Astrocyte of the cerebellum (primary cell): ENCODE measurements at places on chromosomes 16 and 17.

DNA sequence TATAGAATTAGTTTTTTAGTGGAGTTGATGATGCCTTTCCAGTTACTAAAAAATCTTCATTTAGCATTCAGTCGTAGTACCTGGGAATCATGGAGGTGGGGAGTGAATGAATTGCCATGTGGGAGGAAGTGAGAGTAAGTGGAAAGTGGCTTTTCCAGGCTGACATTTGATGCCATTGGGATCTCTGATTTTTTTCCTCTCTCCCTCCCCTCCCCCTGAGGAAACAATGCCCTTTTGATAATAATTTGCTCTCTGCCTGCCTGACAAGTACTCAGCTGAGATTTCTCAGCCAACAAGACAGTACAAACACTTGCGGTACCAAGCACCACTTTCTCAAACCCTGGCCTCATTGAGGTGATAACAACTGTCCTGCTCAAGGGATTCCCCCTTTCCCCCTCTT is 2.2 kb downstream of the UBE2Z start:
- no peak for DNase-seq

- DNase-seq = no peak
These were observed 126.9 kb upstream of the WSCD1 start for GRCh38 chr17:5943232-5943631.

GRCh38 chr17:48139944-48140343 is 32.4 kb downstream of the SNX11 start:
- DNase-seq = no peak

DNA sequence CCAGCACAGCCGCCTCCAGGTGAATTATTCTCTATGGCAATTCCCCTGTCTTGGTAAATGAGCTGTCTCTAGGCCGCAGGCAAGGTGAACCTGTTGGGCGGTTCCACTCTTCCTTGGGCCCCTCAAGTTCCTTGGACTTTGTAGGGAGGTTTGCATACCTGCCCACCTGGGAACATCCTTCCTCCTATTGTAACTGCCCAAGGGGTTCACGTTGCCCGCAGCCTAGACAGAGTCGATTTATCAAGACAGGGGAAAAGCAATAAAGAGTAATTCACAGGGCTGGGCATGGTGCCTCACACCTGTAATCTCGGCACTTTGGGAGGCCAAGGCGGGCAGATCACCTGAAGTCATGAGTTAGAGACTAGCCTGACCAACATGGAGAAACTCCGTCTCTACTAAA is 122.5 kb downstream of the KCNJ18 start:
- DNase-seq = no peak

DNA sequence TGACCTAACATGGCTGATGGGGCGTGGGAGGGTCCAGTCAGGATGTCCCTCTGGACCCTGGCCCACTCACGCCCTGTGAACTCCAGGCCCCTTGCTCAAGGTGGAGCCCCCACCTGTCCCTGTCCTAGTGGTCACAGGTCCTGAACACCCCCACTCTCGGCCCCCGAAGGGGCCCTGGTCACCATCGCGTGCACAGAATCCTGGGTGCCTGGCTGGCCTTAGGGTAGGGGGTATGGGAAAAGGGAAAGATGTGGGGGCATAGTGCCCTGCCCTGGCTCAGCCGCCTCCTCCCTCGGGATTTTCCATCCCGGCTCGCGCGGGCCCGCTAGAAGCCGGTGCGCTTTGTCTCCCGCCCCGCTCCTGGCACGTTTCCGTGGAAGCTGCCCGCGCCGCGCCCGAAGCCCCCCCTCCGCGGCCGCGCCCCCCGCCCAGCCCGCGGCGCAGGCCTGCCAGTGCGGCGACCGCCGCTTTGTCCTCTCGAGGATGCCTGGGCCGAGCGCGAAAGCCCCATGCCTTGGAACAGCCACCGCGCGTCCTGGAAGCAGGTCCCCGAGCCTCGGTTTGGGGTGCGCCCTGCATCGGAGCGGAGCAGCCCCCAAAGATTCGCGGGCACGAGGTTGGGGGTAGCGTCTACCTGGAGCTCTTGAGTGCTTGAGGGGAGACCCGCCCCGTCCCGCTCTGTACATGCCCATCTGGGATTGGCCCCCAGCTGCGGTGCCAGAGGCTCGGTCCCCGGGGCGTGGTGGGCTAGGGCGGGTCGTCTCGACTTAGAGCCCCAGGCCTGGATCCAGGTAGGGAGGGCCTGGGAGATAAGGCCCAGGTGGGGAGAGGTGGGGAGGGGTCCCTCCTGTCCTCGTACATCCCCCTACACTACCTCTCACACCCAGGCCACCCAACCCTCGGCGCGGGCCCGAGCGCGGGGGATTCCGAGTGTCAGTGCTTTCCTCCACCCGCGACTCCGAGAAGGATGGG is 1.3 kb downstream of the SMPD3 start:
- no peak for DNase-seq

DNA sequence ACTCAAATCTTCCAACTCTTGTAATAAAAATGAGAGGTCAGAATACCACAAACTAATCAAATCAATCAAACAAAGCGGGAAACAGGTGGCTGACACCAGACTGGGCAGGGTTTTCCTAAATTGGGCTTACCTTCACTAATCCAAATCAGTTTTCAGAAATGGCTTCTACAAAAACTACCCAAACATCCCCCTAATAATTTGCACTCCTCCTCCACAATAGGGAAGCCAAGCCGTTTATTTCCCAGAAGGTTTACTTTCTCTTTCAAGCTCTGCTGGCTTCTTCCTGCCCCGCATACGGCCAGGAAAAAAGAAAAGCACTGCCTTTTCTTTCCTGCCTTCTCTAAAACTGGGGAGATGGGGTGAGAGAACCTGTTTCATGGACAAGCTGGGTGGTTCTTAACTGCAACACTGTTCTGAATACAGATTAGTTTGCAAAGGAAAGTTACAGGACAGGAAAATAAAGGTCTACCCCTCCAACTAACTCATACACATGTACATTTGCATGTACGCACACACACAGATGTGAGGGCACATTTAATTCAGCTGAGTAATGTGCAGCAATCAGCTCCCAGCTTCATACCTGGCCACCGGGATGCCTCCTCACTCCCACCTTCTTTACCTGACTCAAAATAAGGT is 9.2 kb downstream of the STAT3 start:
- no peak for DNase-seq

- peak; percentile 6 for DNase-seq
These were observed 124.2 kb downstream of the TMEM132E start for GRCh38 chr17:34703533-34703932.

- DNase-seq = no peak
These were observed 16.7 kb upstream of the C16orf78 start for GRCh38 chr16:49356728-49357488.

DNA sequence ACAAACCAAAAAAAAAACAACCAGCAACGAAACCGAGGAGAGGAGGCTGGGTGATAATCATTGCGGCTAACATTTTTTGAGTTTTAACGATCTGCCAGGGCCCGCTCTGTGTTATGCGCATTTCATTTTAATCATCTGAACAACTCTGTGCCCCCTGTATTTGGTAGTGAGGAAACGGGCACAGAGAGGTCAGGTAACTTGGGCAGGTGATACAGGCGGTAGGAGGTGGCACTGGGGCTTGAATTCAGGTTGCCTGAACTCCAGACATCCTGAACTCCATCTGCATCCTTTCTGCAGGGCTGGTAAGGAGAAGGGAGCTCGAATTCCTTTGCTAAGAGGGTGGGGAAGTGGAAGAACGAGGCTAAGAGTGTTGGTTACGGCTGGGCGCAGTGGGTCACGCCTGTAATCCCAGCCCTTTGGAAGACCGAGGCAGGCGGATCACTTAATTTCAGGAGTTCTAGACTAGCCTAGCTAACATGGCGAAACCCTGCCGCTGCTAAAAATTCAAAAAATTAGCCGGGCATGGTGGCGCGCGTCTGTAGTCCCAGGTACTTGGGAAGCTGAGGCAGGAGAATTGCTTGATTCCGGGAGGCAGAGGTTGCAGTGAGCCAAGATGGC is 1.1 kb downstream of the CLUAP1 start:
- no peak for DNase-seq

GRCh38 chr17:33240362-33240761 is 52.7 kb downstream of the ASIC2 start:
- DNase-seq = no peak

- DNase-seq = peak; percentile 24
These were observed 469.3 kb downstream of the CDH13 start for GRCh38 chr16:83095941-83096692.

GRCh38 chr16:19886073-19886941 is 1.7 kb upstream of the GPRC5B start:
- DNase-seq = peak; percentile 52

- no peak for DNase-seq
These were observed 26.4 kb downstream of the ARHGAP17 start for GRCh38 chr16:24988593-24989338.

GRCh38 chr16:75780669-75781068 is 54.4 kb upstream of the CPHXL start:
- DNase-seq = no peak

DNA sequence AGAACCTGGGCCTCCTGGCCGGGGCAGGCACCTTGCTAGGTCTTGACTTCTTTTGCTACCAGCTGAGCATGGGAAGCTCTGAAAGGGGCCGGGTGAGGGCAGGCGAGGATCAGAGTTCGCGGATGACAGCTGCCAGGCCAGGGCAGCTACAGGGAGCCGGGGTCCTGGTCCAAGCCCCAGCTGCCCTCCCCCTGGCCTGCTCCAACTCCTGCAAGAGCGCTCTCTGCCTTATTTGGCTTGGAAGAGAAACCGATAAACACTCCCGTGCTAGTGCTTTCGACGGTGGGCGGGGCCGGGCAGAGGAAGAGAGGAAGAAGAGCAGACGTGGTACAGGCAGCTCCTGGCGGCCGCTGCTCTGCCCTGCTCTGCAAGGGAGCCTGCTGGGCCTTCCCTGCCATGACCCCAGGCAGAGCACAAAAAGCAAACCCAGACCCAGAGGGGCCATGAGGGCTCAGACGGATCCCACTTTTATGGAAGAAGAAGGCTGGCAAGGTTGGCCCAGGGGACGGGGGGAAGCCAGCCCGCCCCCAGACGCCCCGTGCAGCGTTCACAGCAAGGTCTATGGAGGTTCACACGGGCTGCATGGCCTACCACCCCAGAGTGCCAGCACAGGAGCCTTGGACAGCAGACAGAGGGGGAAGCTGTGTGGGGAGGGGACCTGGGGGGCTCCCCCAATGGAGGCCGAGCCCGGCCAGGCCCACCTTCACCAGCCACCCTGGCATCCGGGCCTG is 25.6 kb downstream of the PIEZO1 start:
- DNase-seq = no peak

DNA sequence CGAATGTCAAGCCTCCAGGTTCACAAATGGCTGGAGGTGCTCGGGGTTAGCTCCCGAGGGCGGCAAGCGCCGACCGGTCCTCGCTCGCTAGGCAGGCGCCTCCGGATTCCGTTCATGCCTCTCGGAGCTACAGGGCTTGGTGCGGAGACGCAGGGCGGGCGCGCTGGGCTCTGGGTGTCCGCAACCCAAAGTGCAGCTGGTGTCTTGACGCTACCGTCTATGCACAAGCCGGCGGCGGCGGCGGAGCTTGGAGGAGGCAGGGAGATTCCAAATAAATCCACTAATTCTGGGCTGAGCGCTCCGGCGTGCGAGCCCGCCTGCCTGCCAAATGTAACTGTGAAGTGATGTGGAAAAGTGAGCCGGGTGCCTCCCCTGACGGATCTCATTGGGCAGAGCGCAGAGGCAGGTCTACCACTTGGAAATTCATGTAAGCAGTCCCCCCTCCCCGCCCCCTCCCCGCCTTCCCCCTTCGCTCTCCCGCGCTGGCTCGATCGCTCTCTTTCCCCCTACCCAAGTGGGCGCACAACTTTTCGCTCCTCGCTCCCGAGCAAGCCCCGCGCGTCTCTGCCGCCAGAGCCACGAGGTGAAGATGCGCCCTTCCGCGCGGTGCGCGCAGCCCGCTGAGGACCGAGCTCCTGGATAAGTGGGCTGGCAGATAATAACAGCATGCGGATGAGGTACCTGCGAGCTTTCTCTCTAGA is at the start of gene CDH8:
Gene CDH8 (minus strand): TSS at position 338 of the 701 bp plus-strand sequence. CDS start 15,035 bp downstream, outside the sequence.
- no peak for DNase-seq

DNA sequence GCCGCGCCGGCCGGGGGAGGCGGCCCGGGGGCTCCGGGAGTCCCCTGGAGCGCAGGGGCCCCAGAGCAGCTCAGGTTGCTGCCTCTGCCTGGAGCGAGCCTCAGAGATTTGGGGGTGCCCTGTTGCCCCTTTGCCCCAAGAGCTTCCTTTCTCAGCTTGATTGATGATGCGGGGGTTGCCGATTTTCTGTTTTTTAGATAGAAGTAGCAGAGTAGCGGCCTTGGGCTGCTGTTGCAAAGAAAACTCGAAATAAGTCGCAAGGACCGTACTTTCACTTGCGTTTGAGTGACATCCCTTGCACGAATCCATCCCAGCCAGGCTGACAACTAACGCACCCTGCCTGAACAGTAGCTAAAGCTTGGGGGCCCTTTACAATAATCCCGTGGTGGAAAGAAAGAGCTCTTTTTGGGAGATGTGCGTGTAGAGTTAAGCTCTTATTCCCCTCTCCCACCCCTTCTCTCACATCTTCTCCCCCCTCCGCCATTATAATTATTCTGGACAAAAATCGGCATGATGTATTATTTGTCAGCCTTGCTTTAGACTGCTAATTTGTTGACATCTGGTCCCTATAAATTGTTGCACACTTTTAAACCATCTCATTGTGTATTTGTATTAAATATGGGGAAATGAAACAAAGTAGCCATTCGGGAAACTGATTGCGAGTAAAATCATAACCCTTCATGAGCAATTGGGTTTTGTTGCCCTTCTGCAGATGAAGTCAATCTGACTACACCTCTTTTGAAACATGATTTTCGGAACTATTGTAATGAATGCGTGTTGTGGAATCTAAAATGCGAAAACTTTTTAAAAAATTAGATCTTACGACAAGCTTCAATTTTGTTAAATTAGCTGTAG is 873 bp downstream of the USP10 start:
- no peak for DNase-seq

DNA sequence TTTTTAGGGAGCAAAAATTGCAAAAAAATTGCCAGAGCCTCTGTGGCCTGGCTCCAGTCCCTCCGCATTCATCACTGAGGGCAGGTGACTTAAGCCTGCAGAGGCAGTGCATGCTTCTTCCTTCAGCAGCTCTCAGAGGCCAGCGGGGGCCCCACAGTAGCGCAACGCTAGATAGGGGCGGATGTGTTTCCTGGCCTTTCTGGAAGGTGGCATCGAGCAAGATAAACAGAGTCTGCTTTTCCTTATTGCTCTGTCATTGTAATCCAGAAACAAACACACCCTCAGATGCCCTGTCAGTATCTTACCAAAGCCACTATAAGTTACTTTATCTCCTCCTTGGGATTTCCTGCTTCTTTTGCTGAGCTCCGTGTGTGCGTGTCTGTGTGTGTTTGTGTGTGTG is 75.5 kb upstream of the IRX6 start:
- no peak for DNase-seq
